Left lung (tissue), 14 donors: ENCODE measurements at places on chromosomes 13 and 19. TPM values are rescaled to one million over a fixed set of nuclear protein-coding genes. Genes with fewer than 3 reads are reported as not detected.

DNA sequence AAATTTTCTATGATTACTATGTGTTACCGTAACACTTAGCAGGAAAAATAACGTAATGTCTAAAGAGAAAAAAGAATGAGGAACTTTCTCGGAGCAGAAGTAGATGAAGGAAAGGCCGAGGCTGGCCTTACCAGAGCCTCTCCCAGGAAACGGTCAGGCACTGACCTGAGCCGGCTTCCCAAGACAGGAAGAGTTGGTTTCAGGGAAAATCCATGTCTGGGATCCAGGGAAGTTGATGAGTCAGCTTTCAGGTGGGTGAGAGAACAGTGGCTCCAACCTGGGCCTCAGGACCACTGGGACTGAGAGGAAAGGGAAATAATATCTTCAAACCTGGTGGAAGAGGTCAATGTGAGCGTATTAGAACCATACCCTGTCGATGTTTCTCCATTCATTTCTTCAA, 93.3 kb upstream of the UBL3 start:
- DNase-seq = no peak

GRCh38 chr19:50050406-50051227, 24.8 kb downstream of the ZNF473 start:
- DNase-seq = peak; percentile 91

DNA sequence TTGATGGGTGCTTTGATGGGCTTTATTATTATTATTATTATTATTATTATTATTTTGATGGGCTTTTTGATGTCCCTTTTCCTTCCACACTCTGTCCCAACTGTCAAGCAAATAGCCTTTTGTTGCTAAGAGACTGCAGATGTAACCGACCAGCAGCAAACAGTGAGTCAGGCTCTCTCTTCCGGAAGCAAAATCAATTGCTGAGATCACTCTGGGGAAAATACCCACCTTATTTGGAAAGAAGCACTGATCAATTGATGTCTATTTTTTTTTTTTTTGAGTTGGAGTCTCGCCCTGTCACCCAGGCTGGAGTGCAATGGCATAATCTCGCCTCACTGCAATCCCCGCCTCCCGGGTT, 2.9 kb downstream of the LDLR start:
- DNase-seq = no peak

GRCh38 chr19:2059422-2060201, 8.6 kb upstream of the MKNK2 start:
- peak; percentile 89 for DNase-seq

The C5AR1 gene
- total RNA-seq = 28.3 TPM

DNA sequence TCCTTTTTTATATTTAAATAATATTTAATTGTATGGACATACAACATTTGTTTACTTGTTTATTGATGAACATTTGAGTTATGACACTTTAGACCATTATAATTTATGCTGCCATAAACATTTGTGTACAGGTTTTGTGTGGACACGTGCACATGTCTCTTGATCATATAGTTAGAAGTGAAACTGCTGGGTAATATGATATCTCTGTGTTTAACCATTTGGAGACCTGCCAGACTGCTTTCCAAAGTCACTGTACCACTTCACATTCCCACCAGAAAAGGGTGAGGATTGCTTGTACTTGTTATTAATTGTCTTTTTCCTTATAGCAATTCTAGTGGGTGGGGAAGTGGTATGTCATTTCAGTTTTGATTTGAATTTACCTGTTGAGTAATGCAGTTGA, 145.6 kb upstream of the KLHL1 start:
- no peak for DNase-seq

DNA sequence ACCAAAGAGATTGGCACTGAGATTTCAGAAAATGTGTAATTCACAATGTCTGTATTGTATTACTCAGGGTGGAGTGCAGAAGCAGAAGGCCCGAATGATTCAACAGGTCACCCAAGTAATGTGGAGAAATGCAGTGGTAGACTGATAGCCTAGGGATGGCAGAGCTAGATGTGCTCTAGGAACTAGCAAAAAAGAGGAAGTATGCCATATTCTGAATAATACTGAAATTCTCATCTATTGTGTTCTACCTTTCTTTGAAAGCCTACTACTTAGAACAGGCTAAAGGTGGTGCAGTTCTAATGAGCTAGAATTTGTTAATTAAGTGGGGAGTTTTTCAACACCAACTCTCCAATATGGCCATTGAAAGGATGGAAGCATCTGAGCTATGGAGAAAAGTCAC, 1449.8 kb upstream of the MIR17HG start:
- DNase-seq = no peak

DNA sequence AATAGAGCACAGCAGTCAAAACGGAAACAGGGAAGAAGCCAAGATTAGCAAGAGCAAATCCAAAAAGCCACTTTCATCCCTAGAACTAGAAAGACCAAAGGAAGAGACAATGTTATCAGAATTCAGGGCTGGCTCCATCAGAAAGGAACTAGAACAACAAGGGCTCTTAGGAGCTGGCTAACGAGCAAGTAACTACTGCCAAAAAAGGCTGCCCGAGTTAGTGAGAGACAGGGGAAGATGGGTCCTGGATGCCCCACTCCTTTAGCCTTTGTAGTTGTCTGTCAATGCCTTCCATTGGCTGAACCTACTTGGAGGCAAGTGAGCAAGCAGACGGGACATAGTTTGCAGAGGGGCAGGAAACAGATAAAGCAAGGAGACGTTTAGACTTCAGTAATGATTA, 240.4 kb downstream of the KLF12 start:
- no peak for DNase-seq

- DNase-seq = no peak
Measured at GRCh38 chr13:75721307-75721706, 85.2 kb downstream of the LMO7 start.

The KRTDAP gene
- total RNA-seq = not detected

DNA sequence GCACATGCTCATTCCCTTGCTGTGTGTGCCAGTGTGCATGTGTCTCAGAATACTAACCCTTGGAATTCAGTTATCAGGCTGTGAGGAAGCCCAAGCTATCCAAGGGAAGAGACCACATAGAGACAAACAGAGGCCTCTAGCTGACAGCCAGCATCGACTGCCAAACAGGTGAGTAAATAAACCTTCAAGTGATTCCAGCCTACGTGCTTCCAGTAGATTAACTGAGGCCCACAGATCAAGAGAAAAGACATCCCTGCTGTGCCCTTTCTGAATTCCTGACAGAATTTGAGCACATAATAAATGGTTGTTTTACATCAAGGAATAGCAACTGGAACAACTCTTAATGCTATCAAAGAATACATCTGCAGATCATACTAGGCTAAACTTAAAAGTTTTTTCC, 17.5 kb downstream of the ZC3H13 start:
- DNase-seq = no peak

DNA sequence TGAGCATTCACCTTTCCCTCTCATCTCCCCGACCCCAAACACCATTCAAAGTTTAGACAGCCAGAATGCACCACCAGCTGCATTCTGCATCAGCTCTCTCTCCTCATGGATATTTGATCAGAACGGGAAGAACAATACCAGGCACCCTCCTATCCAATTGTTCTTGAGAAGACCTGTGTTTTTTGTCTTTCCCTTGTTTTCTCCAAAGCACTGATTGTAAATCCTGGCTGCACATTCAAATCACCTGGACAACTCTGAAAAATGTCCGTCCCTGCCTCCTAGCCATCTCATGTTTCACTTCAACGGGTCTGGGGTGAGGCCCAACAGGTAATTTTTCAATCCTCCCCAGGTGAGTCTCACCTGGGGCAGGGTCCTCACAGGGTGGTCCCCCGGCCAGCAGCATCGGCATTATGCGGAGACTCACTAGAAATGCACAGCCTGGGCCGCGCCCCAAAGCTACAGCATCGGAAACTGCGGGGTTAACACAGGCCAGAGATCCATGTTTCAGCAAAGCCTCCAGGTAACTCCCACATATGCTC, 5.5 kb downstream of the IRS2 start:
- DNase-seq = no peak

DNA sequence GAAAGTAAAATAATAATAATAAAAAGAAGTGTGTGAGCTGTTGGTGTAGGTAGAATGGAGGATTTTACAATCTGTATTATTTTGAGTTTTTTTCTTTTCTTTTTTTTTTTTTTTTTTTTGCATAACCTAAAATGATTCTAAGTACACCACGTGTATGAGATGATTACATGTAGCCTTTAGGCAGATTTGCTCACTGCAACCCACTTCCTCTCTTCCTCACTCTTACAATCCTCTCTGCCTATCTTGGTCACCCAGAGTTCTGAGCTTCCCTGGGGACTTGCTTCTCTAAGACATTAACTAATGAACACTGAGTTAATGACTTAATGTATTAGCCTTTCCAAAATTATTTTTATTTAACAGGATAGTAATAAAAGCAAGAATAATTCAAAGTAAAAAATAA, 1169.6 kb downstream of the EFNB2 start:
- no peak for DNase-seq

GRCh38 chr13:100044936-100045335, 44.0 kb upstream of the PCCA start:
- DNase-seq = no peak

The RUBCNL gene
- total RNA-seq = 1.9 TPM

DNA sequence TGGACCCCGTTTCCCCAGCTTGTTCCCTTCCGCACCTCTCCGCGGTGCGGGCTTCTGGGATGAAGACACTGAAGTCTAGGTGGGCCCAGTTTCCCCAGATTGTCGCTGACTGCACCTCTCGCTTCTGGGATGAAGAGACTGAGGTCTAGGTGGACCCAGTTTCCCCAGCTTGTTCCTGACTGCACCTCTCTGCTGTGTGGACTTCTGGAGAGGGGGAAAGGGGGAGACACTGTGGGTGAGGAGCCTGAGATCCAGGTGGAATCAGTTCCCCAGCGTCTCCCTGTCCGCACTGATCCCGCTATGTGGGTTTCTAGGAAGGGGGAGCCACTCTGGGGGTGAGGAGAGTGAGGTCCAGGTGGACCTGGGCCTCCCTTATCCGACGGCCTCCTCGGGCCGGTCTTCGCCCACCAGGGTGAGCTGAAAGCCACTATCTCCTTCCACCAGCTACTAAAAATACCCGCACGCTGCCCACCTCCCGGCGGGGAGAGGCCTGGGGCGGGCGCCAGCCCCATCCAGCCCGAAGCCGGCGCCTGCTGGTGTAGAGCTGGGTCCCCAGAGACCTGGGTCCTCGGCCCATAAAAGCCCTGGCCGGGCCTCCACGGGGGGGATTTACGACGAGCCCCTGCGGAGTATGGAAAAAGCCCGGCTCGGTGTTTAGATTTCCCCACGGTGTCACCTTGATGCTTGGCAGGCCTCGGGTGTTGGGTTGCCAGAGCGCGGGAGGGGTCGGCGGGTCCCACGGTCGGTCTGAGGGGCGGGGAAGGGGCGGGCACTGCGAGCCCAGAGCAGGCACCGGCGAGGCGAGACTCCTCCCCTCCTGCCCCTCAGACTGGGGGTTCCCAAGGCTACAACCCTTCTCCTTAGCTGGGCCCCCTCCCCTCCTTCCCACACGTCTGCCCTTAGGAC, 10.6 kb downstream of the FUT6 start:
- no peak for DNase-seq

DNA sequence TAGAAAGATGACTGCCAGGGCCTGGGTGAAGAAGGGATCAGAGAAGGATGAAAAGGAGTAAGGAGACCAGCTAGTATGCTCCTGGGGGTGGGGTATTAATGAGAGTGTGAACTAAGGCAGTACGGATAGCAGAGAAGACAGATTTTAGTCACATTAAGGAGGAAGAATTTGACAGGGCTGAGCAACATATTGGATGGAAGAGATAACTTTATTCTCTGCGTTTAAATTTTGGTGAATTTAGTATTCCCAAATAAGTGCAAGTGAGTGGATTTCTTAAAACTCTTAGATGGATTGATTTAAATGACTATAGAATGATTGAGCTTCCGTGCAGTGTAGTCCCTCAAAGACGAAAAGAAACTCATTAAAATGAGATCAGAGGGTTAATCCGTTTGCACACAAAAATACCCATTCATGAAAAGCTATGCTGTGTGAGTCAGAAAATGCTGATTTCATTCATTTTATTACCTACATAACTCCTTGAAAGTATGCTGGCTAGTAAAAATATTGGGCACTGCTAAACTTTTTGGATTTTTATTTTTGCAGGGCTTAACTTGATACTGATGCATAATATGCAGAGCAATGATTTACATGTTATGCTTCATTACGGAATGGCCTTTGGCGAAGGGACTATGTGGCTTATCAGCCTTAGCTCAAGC, 54.1 kb downstream of the WDFY2 start:
- no peak for DNase-seq

The ZNF813 gene
- 5.2 TPM for total RNA-seq

The MCEMP1 gene
- 112 TPM for total RNA-seq

GRCh38 chr19:15096223-15096622, 11.0 kb upstream of the SYDE1 start:
- no peak for DNase-seq

The ZNF578 gene
- 2.3 TPM for total RNA-seq

The ZNF134 gene
- total RNA-seq = 14.7 TPM

GRCh38 chr13:85640727-85641126, 158.5 kb downstream of the SLITRK6 start:
- DNase-seq = no peak

The RASA3 gene
- 22.2 TPM for total RNA-seq

- DNase-seq = no peak
Measured at GRCh38 chr19:48997972-48998371, 4.3 kb downstream of the RUVBL2 start.

The ONECUT3 gene
- total RNA-seq = not detected

The ERCC5 gene
- 37.6 TPM for total RNA-seq

The SMIM17 gene
- total RNA-seq = not detected
